ENCODE measurements at places on chromosomes 16 and 17.

GRCh38 chr17:55500103-55500502 lies 11.1 kb downstream of the SMIM36 start:
- no peak for DNase-seq

DNA sequence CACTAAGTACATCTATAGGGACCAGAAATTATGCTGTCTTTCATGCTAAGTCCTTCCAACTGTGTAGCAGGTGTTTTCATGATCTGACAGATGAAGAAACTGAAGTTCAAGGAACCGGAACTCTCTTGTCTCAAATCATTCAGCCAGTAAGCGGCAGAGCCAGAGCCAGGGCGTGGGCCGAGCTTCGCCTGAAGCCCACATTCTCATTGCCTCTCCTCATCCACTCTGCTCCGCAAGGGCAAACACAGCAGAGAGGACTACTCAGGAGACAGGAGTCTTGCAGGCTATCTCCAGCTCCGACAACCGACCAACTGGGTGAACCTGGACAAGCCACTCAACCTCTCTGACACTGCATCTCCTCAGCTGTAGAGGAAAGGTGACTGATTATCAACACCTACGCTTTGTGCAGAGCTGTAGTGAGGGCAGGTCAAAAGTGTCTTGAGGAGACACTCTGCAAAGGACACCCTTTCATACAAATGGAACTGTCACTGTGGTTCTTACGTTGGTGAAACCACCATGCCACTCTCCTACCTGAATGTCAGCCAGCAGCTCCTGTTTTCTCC lies 72.9 kb downstream of the CYTH1 start:
- no peak for DNase-seq

DNA sequence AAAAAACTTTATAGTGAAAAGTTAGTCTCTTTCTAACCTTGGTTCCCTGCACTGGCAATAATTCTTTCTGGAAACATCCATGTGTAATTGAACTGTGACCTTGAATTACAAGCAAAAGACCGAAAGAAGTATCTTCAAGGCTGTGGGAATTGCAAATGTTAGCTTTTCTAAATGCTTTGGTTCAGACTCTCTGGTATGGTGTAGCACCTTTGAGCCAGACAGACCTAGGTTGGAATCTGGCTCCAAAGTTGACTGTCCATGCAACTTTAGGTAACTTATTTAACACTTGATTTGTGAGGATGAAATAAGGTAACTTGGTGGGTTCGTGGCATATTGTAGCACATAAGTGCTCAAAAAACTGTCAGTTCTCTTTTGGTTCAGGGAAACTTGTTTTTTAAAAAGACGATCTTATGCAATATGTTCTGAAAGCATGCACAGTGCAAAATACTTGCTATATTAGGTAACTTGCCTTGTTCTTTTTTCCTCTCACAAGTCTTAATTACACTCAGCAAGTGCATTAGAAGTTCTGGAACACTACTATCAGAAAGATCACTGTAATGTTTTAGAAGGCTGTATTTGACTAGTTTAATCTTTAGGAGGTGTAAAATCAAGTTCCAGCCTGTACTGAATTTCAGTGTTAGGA lies 46.3 kb downstream of the TANGO6 start:
- no peak for DNase-seq

- no peak for DNase-seq
Measured at GRCh38 chr16:88556294-88556988, 13.8 kb upstream of the ZC3H18 start.

DNA sequence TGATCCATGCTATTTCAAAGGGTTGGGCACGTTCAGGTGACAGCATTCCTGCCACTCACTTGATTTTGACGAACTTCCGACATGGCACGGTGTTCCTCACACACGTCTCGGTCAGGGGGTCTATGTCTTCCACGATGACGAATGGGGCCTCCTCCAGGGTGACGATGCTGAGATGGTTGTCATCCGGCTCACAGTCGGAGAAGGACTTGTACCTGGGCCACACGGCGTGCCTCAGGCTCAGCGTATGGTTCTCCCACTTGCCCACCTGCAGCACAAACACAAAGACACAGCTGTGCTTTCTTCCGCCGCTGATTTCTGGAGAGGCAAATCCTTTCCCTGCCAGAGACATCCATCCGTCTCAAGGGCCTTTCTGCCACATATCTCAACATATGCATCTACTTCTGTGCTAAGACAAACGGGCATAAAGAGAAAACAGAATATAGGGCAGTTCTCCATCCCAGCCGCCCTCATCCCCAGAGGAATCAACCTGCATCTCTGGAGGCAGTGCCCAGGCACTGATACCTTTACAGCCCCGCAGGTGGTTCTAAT lies 332.5 kb downstream of the GRIN2A start:
- no peak for DNase-seq

DNA sequence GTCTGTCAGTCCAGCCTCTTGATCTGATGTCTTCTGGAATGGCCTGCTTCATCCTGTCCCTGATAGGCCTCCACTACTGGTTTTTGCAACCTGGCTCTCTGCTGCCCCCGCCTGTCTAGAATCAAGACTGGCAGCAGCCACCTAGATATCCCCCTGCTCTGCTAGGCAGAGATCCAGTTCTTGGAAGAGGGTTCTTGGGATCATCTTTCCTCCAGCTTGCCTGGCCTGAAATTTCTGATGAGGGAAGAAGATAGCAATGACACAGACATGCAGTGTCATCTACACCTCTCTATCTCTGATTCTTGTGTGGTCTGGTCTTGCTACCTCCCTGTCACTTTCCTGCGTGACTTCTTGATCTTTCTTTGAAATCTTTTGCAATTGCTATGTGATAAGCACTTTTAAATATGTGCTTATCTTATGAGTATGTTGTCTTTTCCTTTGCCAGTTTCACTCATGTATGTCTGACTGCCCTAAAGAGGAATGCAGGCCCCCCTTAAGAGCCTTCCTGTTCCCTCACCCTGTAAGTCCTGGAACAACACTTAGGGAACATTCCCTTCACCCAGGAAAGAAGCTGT lies 20.3 kb upstream of the NFATC3 start:
- peak; percentile 80 for DNase-seq

- peak; percentile 50 for DNase-seq
Measured at GRCh38 chr17:18070861-18071340, 16.8 kb upstream of the DRG2 start.

GRCh38 chr17:35521150-35521549 lies 16.3 kb downstream of the SLFN12L start:
- DNase-seq, result no peak
